ENCODE measurements at places on chromosomes 3 and 15.

- DNase-seq: no peak
These were observed 72.7 kb downstream of the UBE2E2 start for GRCh38 chr3:23275814-23276213.

GRCh38 chr3:90132197-90132596, 1024.8 kb downstream of the EPHA3 start:
- DNase-seq: no peak

DNA sequence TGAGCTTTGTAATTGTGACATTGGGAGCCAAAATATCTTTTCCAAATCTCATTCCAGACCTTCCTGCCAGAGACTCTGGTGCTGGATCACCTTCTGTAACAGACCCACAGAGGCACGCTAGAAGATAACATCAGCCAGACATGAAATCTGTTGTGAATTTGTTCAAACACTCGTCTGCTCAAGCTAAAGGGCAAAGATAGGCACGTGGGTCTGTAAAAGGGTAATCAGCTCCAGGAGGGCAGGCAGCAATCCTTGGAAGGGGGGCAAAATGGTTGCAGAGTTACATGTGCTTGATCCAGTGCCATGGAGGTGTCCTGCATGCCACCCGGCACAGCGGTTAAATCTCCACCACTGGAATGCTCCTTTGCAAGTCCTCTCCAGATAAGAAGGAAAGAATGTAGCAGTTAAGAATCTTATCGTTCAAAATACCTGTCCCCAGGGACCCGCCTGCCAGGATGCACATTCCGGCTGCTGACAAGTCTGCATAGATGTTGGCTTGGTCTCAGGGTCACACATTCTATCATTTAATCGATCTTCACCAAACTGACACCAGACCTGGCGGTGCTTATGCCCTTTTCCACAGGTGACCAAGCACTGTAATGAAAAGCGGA, 74.8 kb downstream of the ADAMTS9 start:
- DNase-seq: no peak

GRCh38 chr3:26574766-26575165, 47.8 kb upstream of the LRRC3B start:
- no peak for DNase-seq
